Uterus (tissue), 4 donors: ENCODE measurements at places on chromosomes 7 and 10. TPM values are rescaled to one million over a fixed set of nuclear protein-coding genes. Genes with fewer than 3 reads are reported as not detected.

Gene SLC13A4
- not detected for total RNA-seq

DNA sequence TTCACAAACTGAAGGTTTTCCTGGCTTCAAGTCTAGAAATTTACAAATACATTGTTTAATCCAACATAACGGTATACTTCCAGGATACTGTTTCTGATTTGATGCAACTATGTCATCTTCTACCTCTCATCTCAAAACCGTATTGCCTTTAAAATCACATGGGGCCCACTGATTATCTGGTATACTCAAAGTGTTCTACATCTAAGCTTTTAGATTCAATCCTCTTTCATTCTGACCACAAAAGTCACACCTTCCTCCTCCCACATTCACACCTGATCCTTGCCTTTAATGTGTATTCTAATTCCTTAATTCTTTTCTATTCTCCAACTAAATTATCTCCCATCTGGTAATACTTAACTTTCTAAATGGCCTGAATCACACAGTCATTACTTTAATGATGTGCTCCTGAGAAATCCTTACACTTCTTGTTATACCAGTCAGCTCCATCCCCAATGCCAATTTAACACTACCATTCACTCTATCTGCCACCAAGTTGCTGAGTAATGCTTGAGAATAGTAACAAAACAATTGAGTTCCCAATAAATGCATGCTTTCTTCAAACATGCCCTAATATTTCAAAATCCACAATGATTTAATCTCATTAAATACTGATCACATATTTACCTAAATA is 13.0 kb downstream of the ATAD1 start:
- DNase-seq = no peak
- H3K27ac ChIP-seq = no peak overlapping the region
- no peaks in the 10 kb centered on the region for H3K27me3 ChIP-seq

Gene PLXDC2
- 59.2 TPM for total RNA-seq

- no peaks in the 10 kb centered on the region for H3K4me1 ChIP-seq
- no peak overlapping the region for H3K27ac ChIP-seq
- no peak for DNase-seq
- no peak overlapping the region for H3K4me3 ChIP-seq
- H3K27me3 ChIP-seq = no peaks in the 10 kb centered on the region
Observed at GRCh38 chr7:41316410-41316809, 386.5 kb downstream of the INHBA start.

DNA sequence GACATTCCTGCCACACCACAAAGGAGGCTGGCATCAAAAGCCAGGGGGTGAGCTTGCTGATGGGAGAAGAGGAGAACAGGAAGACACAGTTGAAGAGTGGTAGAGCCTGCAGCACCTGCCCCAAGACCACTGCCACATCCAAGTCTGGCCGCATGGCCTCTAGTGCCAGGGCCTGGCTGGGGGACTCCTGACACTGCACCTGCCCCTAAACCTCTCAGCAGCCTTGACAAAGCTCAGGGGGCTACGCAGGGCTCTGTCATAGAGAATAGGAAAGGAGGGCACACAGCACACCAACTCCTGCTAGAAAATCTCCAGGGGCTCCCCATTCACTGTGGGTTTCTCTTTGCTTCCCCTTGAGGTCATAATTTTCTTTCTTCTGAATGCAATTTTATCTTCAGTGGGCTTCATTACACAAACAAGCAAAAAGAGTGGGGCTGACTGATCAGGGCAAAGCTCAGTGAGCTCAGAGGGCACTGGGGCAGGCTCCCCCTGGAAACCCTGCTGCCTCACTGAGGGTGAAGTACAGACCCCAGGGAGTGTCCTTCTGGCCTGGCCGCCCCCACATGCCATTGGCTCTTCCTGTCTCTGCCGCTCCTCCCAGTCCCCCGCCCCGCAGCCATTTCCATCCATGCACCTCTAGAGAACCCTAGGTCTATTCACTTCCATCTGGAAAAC is 37.2 kb downstream of the VOPP1 start:
- H3K36me3 ChIP-seq = no peaks in the 10 kb centered on the region
- no peaks in the 10 kb centered on the region for H3K4me1 ChIP-seq
- no peaks in the 10 kb centered on the region for H3K27me3 ChIP-seq
- no peak overlapping the region for H3K4me3 ChIP-seq
- H3K27ac ChIP-seq = no peak overlapping the region
- no peak for DNase-seq

DNA sequence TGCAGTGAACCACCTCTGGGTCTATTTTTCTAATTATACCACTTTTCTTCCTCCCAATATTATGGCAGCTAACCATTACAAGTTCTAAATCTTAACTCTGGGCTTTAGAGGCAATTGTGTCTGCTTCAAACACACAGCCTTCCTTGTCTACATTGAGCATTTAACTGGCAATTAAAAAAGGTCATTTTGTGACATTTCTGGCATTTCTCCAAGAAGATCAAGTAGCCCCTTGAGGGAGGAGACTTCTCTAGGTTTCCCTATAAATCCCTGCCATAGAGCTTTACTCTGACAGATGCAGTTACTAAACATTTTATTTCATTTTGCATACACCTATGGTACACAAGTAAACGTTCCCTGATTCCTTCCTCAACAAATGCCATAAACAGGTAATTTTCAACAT is 33.4 kb upstream of the FAM133B start:
- H3K4me3 ChIP-seq = no peak overlapping the region
- H3K4me1 ChIP-seq = no peaks in the 10 kb centered on the region
- H3K27ac ChIP-seq = no peak overlapping the region
- H3K36me3 ChIP-seq = no peaks in the 10 kb centered on the region
- no peak for DNase-seq
- no peaks in the 10 kb centered on the region for H3K27me3 ChIP-seq

GRCh38 chr10:77380191-77380590 is 257.4 kb downstream of the KCNMA1 start:
- H3K27ac ChIP-seq = no peak overlapping the region
- no peak for DNase-seq
- no peak overlapping the region for H3K4me3 ChIP-seq
- no peaks in the 10 kb centered on the region for H3K27me3 ChIP-seq
- H3K36me3 ChIP-seq = no peaks in the 10 kb centered on the region

DNA sequence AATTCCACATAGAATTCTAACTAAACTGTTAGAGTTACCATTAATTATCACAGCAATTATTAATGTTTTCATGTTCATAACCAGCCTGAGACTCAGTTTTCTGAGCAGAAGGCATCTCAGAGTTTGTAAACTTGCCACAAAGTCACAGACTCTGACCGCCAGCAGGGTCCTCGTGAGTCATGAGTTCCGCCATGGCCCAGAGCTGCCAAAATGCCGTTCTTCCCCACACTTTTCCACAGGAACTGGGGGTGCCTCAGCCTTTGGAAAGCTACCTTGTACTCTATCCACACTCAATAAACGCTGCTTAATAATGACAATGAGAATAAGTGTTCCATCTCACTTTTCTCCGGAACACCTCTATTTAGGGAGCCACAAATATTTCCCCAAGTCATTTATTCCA is 22.1 kb upstream of the INHBA start:
- H3K4me3 ChIP-seq = no peak overlapping the region
- H3K27me3 ChIP-seq = no peaks in the 10 kb centered on the region
- no peak overlapping the region for H3K27ac ChIP-seq
- no peaks in the 10 kb centered on the region for H3K4me1 ChIP-seq
- no peak for DNase-seq
- no peaks in the 10 kb centered on the region for H3K36me3 ChIP-seq

Gene APBB1IP
- not detected for total RNA-seq

DNA sequence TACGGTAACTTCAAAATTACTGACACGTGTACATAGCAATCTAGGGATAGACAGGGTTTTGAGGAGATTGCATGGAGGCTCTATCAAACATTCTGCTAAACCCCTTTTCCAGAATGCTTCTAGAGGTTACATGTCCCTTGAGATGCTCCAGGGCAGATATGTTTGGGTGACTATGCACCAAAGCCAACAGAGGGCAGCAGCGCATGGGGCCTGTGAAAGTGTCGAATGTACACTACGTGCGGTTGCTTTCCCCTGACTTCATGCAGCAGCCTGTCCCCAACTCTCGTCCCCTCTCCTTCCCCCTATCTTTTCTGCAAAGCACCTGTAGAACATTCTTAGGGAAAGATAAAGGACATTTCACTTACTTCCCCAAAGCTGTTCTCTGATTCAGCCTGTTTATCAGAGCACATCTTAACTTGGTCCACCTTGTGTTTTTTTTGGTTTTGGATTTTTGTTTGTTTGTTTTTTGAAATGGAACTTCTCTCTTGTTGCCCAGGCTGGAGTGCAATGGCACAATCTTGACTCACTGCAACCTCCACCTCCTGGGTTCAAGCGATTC is 90.2 kb downstream of the UBE3C start:
- H3K4me3 ChIP-seq = no peak overlapping the region
- no peak for DNase-seq
- no peaks in the 10 kb centered on the region for H3K4me1 ChIP-seq
- H3K36me3 ChIP-seq = no peaks in the 10 kb centered on the region
- no peak overlapping the region for H3K27ac ChIP-seq

DNA sequence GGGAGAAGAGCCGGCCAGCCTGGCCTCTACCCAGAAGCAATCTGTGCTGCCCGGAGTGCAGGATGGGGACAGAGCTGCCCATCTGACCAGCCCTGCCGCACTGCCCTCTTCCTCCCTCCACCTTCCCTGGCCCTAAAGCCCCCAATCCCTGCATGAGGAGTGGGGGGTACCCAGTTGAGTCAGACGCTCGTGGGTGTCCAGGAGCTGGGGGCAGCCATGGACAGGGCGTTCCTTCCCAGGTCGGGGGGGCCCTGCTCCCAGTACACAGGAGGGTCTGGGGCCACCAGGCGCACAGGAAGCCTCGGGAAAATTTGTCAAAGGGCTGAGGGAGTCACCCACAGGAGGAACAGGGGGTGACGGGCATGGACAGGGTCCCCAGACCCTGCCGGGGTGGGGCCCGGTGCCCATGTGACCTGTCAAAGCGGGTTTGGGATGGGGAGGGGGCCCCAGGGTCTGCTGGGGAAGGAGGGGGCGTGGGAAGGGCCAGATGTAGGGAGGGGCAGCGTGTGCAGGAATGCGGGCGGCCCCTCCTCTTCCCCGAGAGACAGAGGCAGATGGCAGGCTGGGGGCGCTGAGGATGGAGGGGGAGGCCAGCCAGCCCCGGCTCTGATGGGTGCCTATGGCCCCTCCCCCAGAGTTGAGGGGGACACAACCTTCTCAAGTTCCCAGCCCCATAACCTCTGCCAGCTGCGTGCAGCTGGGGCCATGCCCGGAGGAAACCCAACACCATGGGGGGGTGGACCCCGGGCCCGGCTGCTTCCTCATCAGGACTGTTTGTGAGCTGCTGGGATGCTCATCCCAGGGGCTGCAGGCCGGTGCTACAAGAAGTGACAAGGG is 21.5 kb upstream of the GRIFIN start:
- no peak for DNase-seq
- no peaks in the 10 kb centered on the region for H3K4me1 ChIP-seq
- no peak overlapping the region for H3K27ac ChIP-seq
- H3K27me3 ChIP-seq = no peaks in the 10 kb centered on the region
- no peaks in the 10 kb centered on the region for H3K36me3 ChIP-seq

- no peak overlapping the region for H3K4me3 ChIP-seq
- peak; percentile 52 for DNase-seq
- H3K27me3 ChIP-seq = no peaks in the 10 kb centered on the region
Observed at GRCh38 chr7:95686109-95686508, 86.2 kb upstream of the DYNC1I1 start.

Gene COL26A1
- 11.8 TPM for total RNA-seq

Gene NUDT1
- total RNA-seq = not detected

- H3K4me1 ChIP-seq = no peaks in the 10 kb centered on the region
- H3K27me3 ChIP-seq = no peaks in the 10 kb centered on the region
- H3K36me3 ChIP-seq = no peaks in the 10 kb centered on the region
- no peak for DNase-seq
Observed at GRCh38 chr10:52442576-52442975, 128.5 kb downstream of the DKK1 start.

Gene SPRN
- total RNA-seq = not detected

Gene ABCA13
- not detected for total RNA-seq

Gene SFMBT2
- total RNA-seq = 23.4 TPM
